ENCODE measurements at places on chromosomes 6 and 20. TPM values are rescaled to one million over a fixed set of nuclear protein-coding genes. Genes with fewer than 3 reads are reported as not detected.

- DNase-seq, result no peak
Observed at GRCh38 chr6:64683682-64684081, 1023.3 kb downstream of the EYS start.

DNA sequence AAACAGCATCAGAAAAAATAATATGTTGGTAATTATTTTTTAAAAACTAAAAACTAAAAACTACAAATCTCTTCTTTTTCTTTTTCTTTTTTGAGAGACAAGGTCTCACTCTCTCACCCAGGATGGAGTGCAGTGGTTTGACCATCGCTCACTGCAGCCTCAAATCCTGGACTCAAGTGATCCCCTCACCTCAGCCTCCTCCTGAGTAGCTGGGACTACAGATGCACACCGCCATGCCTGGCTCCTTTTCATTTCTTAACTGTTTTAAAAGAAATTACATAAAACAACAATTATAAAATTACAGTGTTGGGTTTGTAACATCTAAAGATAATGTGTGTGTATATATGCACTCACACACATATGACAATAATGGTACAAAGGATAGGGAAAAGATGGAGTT, 24.1 kb downstream of the HLA-E start:
- DNase-seq, result no peak

GRCh38 chr6:121839896-121840295, 404.4 kb downstream of the GJA1 start:
- DNase-seq, result no peak

DNA sequence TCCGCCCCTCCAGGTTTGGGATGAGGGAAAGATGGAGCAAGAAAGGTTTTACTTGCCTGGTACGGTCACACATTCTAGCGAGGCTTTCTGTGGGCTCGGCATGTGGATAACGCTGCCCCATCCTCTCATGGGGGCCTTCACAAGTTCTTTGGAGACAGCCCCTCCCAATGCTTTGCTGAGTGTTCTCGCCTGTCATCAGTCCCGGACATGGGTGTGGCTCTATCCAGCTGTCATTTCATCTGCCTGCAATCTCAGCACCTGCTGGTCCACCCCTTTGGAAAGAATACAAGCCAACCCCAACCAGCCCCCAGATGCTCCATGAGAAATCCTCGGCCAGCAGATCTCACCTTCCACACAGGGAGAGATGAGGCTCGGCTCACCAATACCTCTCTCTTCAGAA, 30.3 kb upstream of the MDGA1 start:
- DNase-seq, result no peak

DNA sequence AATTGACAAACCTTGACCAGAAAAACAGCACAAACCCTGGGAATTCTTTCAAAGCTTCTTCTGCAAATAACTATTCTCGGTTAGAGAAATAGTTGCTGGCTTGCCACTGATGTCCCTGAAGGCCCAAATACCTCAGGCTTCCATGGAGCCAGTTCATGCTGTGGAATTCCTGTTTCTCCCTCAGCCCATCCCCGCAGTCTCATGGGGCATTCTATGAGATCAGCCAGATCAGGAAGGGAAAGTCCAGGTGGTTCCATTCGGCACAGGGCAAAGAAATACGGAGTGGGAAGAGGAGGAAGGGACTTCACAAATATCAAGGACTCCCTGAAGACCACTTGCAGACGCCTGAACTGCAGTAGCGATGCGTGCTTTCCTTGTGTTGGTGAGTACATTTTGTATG, 63.3 kb downstream of the MYLK4 start:
- DNase-seq, result no peak

GRCh38 chr6:134343066-134343465, 25.2 kb upstream of the SGK1 start:
- DNase-seq, result no peak

DNA sequence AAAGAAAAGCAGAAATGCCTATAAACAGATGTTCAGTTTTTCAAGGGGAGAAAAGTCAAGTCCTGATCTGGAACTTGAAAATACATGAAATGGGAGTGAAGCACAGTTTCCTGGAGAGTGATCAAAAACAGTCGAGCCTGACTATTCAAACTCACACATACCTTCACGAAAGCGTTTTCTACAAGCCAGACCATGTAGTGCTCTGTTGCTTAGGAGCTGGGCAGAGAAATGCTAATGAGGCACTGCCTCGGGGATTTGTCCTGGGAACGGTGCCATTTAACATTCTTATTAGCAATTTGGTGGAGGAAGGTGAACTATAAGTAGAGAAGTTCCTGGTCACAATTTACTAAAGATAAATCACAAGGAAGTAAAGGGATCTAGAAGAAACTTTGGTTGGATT, 5.9 kb downstream of the NHSL1 start:
- no peak for DNase-seq

- DNase-seq, result no peak
Observed at GRCh38 chr6:53983301-53983700, 127.9 kb upstream of the MLIP start.

GRCh38 chr20:31476643-31477215, 1.6 kb downstream of the REM1 start:
- DNase-seq, result no peak

GRCh38 chr6:169800116-169800667, 48.8 kb downstream of the ERMARD start:
- peak; percentile 4 for DNase-seq

- DNase-seq, result no peak
Observed at GRCh38 chr20:35215066-35215956, 11.2 kb upstream of the MMP24 start.

DNA sequence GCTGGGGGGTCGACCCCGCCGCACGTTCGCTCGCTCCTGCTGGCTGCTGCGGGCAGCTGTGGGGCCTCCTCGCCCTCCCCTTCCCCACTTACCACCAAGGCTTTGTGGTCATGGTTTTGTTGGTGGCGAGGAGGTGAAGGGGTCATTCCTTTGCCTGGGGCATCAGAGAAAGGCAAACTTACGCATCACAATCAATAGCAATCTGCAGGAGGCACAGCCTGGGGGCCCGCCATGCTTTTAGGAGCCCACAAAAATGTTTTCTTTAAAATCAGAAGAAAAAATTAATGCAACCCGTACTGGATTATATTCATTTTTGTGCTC, 137.0 kb downstream of the IMPG1 start:
- no peak for DNase-seq

DNA sequence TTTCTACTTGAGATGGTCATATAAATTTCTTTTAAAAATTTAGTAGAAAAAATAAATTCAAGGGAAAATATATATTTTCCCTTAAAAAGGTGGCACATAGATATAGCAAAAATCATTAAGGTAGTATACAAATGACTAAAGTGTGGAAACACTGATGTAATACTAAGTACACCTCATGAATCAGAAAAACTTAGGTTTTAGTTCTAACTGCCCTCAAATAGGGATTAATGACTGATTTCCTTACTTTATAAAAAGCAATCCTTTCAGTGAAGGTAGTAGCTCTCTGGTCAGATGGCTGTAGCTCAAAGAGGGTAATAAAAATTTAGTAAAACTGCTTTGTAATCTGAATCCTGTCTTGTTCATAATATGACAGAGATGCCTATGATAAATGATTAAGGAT, 63.5 kb downstream of the FYN start:
- no peak for DNase-seq

- DNase-seq, result no peak
Observed at GRCh38 chr20:2619961-2620595, 32.4 kb upstream of the NOP56 start.

DNA sequence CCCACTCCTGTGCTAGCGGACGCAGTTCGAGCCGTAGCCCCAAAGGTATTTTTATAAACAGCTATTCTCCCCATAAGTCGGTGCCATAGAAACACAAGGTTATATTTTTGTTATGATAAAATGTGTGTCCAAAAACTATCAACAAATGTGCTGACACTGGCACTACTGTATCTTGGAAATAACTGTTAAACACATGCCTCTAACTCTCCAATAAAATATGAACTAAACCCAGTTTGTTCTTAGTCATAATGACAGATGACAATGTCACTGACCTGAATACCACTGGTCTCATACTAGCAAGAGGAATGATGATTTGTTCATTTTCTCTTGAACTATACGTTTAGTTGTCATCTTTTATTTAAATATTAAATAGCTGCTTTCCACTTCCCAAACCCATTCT, 51.4 kb upstream of the NUP153 start:
- no peak for DNase-seq

DNA sequence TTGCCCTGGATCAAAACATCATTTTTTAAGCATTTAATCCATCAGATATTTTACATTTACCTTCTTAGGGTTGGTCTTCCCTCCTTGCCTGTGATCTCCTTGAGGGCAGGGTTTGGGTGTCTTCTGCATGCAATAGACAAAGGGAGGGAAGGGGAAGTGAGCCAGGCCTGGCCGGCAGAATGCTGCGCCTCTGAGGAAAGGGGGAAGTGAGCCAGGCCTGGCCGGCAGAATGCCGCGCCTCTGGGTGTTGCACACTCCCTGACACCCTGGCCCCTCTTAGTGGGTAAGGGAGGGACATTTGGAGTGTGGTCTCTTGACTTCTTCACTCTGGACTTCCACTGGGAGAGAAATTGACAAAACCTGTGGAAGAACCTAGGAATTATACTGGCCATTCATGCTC, 12.4 kb downstream of the PSMF1 start:
- DNase-seq, result no peak

GRCh38 chr6:105991561-105992314, 94.4 kb upstream of the PRDM1 start:
- peak; percentile 46 for DNase-seq

- no peak for DNase-seq
Observed at GRCh38 chr6:12312736-12313135, 22.6 kb downstream of the EDN1 start.

DNA sequence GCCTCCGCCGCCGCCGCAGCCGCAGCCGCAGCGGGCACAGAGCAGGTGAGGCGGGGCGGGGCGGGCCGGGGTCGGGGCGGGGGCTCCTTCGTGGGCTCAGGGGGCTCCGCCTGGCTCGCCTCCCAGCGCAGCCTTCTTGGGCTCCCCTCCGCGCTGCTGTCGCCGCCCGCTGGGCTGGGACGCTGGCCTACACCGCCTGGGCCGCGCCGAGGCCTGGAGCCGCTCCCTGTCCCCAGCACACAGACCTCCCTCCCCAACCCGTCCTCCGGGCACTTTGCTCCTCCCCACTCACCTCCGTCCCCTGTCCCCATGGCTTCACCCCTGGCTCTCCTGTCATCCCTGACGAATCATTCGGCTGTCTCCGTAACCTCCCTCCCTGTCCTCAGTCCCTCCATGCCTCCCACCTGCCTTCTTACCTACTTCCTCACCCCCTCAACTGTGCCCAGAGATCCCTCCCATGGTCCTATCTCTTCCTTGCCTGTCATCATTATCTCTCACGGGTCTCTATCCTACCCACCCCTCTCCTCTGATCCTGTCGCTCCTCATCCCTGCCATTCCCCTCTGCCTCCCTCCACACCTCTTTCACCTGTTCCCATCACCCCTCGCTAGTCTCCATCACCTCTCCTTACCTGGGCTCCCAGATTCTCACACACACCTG, 512 bp downstream of the TTBK1 start:
- DNase-seq, result no peak

- no peak for DNase-seq
Observed at GRCh38 chr6:106124015-106124414, 37.9 kb downstream of the PRDM1 start.

- no peak for DNase-seq
Observed at GRCh38 chr20:38186788-38187221, 21.7 kb upstream of the TGM2 start.

GRCh38 chr6:14275493-14275851, 157.9 kb downstream of the CD83 start:
- no peak for DNase-seq

DNA sequence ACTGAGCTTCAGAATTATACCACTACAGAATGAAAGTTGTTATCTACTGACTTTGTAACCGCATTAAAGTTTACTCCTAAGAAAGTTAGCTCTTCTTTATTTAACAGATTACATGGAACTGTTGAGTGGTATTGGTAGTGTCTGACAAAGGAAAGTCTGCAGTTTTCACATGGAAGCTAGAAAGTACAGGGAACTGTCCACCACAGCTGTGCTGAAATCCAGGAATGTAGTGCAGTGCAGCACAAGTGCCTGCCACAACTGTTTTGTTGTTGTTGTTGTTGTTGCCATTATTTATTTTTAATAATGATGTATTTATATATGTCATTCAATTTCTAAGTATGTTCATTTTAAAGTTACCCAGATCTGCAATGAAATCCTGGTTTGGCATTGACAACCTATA, 464.9 kb downstream of the TBC1D32 start:
- no peak for DNase-seq

DNA sequence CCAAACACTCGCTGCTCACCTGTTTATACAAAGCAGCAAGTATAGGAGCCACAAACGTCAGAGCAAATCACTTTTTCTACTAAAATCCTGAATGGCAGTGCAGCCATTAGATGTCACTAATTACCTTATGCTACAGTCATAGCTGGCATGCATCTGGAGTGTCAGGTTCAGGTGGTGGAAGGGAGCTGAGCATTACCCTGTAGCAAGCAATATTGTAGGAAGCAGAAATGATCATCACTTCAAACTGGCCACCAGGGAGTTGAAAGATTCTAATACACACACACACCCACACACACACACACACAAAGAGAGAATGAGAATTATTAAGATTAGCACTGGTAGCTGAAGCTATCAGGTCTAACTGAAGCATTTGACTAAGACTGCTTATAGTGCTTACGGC, 75.8 kb downstream of the EFHC1 start:
- DNase-seq, result no peak

DNA sequence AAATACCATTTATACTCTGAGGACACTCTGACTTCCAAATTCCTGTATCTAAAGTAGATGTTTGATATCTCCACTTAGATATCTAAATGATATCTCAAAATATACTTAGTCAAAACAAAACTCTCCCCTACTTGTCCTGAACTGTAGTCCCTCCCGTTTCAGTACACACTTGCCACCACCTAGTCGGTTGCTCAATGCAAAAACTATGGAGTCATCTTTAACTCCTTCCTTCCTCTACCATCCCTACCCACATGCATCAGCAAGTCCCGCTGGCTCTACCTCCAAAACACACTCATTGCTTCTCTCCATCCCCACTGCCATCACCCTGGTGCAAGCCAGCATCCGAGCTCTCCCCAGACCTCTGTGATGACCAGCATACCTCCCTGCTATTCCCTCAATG, 13.2 kb downstream of the STX7 start:
- DNase-seq, result no peak

NPEPL1 gene
- total RNA-seq, result 22.9 TPM

SKIC2 gene
- total RNA-seq, result 73.4 TPM

EYA2 gene
- total RNA-seq, result not detected

CFAP206 gene
- not detected for total RNA-seq

LAMA4 gene
- total RNA-seq, result not detected

BPIFB4 gene
- not detected for total RNA-seq

PKIB gene
- 0.76 TPM for total RNA-seq

PI3 gene
- not detected for total RNA-seq
